Fibroblast of mammary gland (primary cell): ENCODE measurements at places on chromosomes 6 and 20.

GRCh38 chr6:134057478-134057877 lies 5.1 kb upstream of the SLC2A12 start:
- no peak for DNase-seq

GRCh38 chr6:104858642-104859041 lies 1.1 kb downstream of the HACE1 start:
- no peak for DNase-seq

DNA sequence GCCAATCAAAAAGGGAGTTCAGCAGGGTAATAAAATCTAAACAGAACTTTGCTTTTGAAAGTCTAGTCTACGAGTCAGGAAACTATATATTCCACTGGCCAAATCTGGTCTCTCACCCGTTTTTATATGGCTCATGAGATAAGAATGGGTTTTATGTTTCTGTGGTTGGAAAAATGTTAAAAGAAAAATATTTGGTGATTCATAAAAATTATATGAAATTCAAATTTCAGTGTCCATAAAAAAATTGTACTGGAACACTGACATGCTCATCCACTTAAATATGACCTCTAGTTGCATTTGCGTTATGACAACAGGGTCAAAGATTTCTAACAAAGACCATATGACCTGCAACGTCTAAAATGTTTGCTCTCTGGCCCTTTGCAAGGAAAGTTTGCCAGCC lies 22.3 kb upstream of the LAMP5 start:
- no peak for DNase-seq

- no peak for DNase-seq
Measured at GRCh38 chr6:11226005-11226404, 6.5 kb downstream of the NEDD9 start.

DNA sequence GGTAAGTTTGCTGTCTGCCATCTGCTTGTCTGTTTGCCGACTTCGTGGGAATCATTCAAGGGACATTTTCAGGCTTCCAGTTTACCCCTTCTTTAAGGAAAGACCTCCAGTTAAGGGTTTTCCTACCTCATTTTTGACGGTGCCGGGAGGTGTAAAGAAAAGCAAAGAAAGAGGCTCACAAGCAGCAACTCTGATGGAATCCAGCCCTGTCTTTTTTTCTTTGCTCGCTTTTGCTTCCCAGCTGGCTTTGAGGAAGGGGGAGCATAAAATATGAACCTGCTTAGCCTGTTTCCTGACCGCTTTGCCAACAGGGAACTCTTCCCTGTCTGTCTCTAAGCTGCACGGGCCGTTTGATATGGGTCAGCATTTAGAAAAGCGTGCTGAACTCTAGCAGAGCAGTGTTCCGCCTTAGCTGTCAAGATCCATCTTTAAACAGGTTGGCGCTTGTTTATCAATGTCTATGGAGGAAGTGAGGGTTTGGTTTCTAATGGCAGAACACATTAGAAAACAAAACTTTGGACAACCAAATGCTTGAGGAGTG lies 13.8 kb downstream of the SYTL3 start:
- no peak for DNase-seq

GRCh38 chr20:52676283-52676995 lies 295.7 kb upstream of the TSHZ2 start:
- no peak for DNase-seq

GRCh38 chr20:23077277-23077676 lies 8.8 kb downstream of the CD93 start:
- DNase-seq = no peak

DNA sequence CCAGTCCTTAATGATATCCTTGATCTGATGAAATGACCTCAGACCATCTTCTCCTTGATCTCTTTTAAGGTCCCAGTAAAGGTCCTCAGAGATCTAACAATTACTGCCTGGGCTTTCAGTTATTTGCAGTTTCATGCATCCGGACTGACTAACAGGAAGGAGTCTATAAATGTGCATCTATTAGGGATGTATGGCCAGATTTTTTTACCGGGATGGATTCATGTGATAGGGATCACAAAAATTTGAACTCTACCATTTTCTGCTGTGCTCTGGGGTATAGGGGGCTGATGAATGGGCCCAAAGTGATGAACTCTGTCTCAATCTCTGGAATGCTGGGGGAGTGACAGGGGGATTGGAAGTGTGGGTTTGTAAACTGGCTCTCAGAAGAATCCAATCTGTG lies 36.2 kb upstream of the SCUBE3 start:
- no peak for DNase-seq

DNA sequence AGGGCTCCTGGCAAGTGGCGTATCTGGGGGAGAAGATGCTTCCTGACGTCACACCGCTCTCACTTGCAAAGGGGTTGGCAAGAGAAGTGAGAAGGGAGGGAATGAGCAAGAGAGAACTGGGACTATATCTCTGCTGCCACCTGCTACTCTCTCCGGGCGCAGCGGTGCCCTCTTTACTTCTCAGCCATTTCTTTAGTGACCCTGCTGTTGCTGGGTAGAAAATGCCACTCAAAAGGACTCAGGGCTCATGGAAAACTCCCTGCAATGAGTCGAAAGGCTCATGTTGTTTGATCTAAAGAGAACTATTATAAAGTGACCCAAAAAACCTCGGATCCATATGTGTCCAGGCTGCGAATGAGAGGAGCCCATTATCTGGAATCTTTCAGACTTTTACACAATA lies 401.8 kb downstream of the SAMD5 start:
- no peak for DNase-seq

DNA sequence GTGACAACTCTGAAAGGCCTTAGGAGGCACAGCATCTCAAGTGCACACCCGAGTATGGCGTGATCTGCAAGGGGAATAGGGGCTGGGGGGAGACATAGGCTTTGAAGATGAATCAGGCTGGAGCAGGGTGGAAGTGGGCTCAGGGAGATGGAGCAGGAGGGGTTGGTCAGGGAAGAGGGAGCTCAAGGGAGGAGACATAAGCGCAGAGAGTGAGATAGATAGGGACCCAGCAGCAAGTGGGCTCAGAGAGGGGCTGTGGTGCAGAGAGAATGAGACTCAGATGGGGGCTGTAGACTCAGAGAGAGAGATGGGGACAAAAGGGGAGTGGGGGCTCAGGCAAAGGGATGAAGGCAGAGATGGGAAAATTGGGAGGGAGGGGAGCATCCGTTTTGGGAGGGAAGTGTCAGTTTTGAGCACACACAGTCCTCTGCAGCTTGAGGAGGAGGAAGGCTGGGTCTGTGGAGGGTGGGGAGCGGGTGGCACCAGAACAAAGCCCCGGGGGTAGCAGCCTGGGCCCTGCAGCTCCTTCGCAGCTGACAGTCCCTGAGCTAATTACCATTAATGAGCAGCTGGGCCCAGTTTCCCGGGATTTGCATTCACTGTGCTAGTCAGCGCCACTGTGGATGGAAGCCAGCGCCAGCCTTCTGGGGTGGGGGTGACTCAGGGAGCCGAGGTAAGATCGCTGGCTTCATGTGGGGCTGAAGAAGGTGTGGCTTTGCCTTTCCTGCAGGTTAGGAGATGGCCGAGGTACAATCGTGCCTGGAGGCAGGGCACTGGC lies 18.7 kb downstream of the SRXN1 start:
- no peak for DNase-seq

GRCh38 chr6:4460586-4461475 lies 315.4 kb upstream of the CDYL start:
- peak; percentile 85 for DNase-seq

GRCh38 chr20:17676942-17677341 lies 5.1 kb downstream of the RRBP1 start:
- peak; percentile 50 for DNase-seq

DNA sequence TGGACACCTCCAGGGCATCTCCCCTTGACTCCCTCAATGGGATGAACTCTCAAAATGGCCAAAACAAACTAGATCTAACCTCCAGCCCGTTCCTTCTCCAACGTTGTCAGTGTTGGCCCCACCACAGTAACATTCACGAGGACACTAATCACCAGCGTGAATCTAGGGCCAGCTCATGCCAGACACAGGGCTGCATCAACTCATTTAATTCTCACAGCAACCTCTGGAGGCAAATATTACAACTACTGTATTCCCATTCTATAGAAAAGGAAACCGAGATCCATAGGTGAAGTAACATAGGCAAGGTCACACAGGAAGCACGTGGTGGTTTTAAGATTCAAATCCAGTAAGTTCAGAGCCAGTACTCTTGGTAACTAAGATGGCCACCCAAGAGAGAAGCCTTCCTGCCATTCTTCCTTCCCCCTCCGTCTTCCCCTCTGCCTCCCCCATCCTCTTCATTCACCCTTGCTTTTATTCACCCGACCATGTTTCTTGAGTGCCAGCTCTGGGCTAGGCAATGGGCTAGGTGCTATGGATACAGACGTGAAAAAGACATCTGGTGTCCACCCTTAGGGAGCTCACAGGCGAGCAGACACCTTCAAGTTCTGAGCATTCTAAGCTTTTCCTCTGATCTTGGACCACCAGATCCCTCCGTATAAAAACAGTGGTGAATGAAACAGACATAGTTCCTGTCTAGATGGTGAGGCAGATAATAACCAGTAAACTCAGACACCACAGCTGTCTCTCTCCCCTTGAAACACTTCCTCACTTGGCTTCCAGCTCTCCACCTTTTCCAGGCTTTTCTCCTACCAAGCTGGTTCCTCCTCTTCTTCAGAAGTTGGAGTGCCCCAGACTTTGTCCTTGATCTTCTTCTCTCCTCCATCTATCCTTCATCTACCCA lies 9.6 kb downstream of the CCM2L start:
- no peak for DNase-seq

- DNase-seq = no peak
Measured at GRCh38 chr6:14922706-14923460, 323.0 kb upstream of the JARID2 start.

- DNase-seq = no peak
Measured at GRCh38 chr6:134432036-134432435, 114.1 kb upstream of the SGK1 start.

DNA sequence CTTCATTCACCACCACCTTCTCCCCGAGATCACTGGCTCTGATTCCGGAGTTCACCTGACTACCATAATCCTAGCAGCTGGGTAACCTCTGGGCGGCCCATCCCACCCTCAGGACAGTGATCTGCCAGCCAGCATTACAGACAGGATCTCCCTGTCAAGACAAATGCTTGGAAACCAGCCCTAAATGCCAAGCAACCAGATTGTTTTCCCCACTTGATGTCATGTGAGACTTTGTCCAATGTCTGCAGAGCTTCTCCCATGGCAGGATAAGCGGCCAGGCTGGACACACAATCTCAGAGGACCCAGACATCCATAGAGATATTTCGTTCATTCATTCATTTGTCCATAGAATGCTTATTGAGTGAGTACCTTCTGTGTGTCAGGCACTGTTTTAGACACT lies 32.5 kb downstream of the PDYN start:
- DNase-seq = no peak

GRCh38 chr20:59940956-59941294 lies 736 bp downstream of the FAM217B start:
- no peak for DNase-seq

GRCh38 chr6:116444092-116444491 lies 17.1 kb upstream of the CALHM6 start:
- peak; percentile 67 for DNase-seq

GRCh38 chr20:62206388-62206775 lies 13.7 kb downstream of the HRH3 start:
- DNase-seq = no peak

GRCh38 chr6:131013495-131013894 lies 49.5 kb downstream of the EPB41L2 start:
- DNase-seq = peak; percentile 85

DNA sequence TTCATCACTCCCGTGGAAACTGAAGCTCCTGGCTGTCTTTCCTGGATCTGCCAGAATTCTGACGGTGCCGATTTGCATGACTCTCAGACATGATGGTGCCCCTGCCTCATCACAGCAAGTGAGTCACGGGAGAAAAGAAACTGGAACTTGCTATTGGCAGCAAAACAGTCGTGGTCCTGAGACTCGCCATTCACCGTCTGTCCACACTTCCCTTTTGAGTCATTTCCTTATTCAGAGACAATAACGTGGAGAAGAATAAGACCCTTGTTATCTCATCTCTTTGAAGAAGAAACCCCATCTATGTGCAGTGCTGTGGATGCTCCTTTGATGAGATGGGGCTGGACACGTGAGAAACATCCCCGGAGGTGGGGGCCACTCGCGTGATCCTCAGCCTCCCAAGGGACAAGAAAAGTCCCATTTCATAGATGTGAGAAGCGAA lies 4.2 kb downstream of the GPR31 start:
- DNase-seq = peak; percentile 25

GRCh38 chr6:82022614-82023129 lies 224.9 kb downstream of the IBTK start:
- peak; percentile 85 for DNase-seq

- DNase-seq = no peak
Measured at GRCh38 chr6:53691667-53692133, 26.1 kb upstream of the KLHL31 start.

DNA sequence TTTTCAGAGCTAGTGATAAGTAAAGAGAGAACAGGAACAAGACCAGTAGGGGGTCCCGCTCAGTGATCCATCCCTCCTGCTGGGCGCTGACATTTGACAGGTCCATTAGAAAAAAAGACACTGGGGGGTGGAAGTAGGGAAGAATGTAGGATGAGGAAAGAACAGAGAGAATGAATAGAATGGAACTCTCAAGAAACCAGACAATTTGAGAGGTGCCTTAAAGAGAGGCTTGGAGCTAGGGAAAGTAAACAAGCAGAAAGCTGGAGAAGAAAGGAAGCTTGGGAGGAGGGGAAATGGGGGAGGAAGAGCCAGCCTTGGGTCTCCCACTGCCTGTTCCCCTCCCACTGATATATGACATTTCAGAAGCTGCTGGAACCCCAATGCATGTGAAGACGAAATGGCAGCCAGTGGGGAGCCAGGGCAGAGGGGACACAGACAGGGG lies 8.4 kb downstream of the GABBR1 start:
- no peak for DNase-seq

DNA sequence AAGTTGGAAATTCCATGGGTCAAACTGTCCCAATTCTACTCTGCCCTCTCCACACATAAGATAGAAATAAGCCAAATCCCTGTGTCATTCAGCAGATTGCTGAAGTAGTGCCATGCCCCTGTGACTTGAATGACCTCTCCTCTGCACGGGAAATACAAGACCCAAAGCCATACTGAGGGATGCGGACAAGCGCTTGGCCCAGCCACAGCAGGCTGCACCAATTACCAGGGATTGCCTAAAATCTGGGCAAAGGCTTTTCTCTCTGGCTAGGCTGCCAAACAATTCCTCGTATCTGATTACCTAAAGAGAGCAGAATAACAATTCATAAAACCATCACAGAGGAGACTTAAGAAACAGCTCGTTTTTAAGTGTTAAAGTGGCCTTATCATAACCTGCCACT lies 421.8 kb upstream of the JARID2 start:
- no peak for DNase-seq

- peak; percentile 5 for DNase-seq
Measured at GRCh38 chr6:23754197-23754596, 371.8 kb upstream of the NRSN1 start.

GRCh38 chr20:57922706-57923105 lies 212.9 kb upstream of the PMEPA1 start:
- no peak for DNase-seq

GRCh38 chr6:113619077-113619476 lies 238.1 kb upstream of the MARCKS start:
- no peak for DNase-seq

GRCh38 chr6:157798851-157799250 lies 24.2 kb upstream of the SNX9 start:
- DNase-seq = no peak

- DNase-seq = peak; percentile 62
Measured at GRCh38 chr20:19249106-19249879, 36.9 kb downstream of the SLC24A3 start.
